ENCODE measurements at places on chromosomes 12 and 14.

GRCh38 chr14:79569072-79569471 is 642.2 kb downstream of the DIO2 start:
- no peak for DNase-seq

DNA sequence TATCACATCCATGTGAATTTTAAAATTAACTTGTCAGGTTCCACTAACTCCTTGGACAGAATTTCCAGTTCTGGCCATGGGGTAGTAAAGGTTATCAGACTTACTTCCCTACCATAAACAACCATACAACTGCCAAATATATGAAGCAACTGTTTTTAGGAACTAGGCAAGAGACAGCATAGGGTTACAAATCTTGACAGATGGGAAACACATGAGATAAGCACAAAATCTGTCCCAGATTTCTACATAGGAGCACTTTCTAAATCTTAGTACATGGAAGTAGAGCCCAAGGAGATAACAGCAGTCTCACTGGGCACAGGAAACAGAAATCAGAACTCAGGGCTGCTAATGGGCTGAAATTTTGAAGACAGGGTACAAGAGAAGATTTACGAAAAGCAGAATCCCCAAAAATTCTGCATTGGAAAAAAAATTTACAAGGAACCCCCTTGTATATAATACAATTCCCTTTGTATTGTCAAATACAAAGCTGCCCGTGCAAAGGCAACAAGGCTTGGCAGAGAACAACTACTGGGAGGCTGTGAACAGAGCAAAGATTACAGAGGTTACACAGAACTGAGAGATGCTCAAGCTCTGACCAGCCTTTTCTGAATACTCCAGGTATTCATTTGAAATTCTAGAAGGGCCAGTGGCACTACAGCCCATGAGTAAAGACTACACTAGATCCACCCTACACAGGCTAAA is 43.2 kb downstream of the GALNT4 start:
- DNase-seq, result no peak

DNA sequence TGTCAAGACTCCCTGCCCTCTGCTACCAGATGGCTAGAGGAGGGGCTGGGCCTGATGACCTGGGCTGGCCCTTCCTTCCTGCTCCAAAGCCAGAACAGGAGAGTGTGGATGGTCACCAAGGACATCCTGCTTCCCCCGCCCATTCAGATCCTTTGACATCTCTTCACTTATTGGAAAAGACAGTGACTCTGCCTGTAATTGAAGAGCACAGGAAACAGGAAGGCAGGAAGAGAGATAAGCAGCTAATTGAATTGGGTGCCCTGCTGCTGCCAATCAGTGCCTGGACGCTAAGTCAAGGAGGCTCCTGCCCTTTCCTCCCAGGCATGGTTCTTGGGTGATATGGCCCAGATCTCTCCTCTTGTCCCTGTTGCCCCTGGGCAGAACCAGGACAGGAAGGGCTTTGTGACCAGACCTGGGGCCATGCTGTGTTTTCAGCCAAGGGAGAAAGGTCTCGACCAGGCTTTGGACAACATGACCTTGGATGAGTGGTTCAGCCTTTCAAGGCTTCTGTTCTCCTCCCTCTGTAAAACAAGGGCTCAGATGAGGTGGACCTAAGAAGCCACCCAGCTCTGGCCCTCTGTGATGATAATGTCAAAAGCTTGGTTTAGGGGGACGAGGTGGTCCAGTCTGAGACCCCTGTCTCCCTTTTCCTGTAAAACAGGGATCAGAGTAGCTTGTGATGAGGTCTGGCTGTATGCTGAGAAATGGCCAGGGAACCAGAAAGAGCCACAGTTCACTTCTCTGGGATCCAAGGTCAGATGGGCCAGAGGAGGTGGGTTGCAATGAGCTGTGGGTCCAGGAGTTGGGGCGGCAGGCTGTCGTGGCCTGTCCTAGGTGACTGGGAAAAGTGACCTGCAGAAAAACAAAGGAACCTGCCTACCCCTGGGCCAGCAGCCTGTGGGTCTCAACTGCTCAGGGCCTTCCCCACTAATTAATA is 38.8 kb downstream of the FAM222A start:
- DNase-seq, result no peak

DNA sequence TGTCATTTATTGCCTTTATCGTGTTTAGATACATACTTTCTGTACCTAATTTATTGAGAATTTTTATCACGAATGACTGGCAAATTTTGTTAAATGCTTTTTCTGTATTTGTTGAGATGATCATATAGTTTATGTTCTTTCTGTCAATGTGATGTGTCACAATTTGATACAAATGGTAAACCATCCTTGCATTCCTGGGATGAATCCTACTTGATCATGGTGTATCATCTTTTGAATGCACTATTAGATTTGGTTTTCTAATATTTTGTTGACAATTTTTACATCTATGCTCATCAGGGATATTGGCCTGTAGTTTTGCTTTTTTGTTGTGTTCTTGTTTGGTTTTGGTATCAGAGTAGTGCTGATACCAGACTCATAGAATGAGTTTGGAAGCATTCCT is 185.1 kb downstream of the NUBPL start:
- DNase-seq, result no peak
